ENCODE measurements at places on chromosomes 11 and 22. TPM values are rescaled to one million over a fixed set of nuclear protein-coding genes. Genes with fewer than 3 reads are reported as not detected.

The PKP3 gene
- total RNA-seq, result 109 TPM

DNA sequence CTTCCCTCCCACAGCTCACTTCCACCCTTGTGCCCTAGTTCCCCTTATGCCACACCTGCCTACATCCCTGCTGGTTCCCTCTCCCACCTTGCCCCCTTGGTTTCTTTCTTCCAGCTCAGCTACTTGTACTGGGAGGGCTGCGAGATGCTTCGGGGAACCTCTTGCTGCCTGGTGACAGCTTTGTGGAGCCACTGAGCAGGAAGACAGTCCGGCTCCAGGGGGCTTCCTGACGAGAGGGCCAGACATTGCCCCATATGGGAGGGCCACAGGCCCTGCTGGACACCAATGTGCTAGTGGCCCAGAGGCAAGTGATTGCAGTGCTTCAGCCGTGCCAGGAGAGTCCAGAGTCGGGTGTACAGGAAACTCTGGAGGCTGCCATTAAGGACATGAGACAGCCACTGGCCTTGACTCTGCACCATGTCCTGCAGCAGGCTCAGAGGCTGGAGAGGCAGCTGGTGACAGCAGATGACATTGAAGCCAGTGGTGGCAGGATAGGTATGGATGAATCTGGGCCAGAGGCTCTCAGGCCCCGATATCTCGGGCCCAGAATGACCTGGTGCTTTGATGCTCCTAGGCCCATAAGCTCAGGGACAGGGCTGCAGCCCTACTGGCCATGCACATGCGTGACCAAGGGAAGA is 54.3 kb downstream of the BTG4 start:
- H3K27me3 ChIP-seq, result no peaks in the 10 kb centered on the region
- H3K4me3 ChIP-seq, result no peak overlapping the region
- H3K4me1 ChIP-seq, result no peaks in the 10 kb centered on the region
- no peaks in the 10 kb centered on the region for H3K36me3 ChIP-seq
- DNase-seq, result no peak

DNA sequence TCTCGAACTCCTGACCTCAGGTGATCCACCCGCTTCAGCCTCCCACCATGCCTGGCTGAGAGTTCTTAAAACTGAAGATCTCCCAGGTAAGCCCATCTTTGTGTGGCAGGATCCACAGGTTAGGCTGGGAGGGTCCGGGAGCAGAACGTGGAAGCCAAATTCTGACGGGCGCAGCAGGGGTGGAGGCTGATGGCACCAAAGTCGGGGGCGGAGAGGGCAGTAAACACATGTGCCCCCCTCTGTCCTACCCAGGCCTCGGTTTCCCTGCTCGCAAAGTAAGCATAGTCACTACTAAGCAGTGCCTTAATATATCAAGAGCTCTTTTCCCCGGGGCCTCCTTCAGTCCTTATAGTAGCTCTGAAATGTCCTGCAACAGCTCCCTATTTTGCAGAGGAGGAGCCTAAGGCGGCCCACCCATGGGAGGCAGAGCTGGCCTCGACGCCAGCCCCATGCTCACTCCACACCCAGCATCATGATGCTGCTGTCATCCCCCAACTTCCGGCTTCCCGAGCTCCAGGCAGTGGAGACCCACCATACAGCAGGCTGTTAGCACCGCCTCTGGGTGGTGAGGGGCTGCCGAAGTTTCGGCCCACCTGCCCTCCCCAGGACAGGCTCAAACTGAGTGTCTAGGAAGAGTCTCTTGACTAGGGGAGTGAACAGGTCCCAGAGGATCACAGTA is 230.0 kb downstream of the CTTN start:
- no peak overlapping the region for H3K27ac ChIP-seq
- no peak overlapping the region for H3K4me3 ChIP-seq
- no peaks in the 10 kb centered on the region for H3K27me3 ChIP-seq
- no peaks in the 10 kb centered on the region for H3K36me3 ChIP-seq

GRCh38 chr22:19970479-19971275 is 29.1 kb upstream of the TXNRD2 start:
- H3K27ac ChIP-seq, result no peak overlapping the region
- H3K4me3 ChIP-seq, result no peak overlapping the region
- H3K27me3 ChIP-seq, result no peaks in the 10 kb centered on the region
- H3K36me3 ChIP-seq, result no peaks in the 10 kb centered on the region
- peak; percentile 63 for DNase-seq
- H3K4me1 ChIP-seq, result peaks cover 12% of the 10 kb centered on the region

The BTG4 gene
- total RNA-seq, result not detected

DNA sequence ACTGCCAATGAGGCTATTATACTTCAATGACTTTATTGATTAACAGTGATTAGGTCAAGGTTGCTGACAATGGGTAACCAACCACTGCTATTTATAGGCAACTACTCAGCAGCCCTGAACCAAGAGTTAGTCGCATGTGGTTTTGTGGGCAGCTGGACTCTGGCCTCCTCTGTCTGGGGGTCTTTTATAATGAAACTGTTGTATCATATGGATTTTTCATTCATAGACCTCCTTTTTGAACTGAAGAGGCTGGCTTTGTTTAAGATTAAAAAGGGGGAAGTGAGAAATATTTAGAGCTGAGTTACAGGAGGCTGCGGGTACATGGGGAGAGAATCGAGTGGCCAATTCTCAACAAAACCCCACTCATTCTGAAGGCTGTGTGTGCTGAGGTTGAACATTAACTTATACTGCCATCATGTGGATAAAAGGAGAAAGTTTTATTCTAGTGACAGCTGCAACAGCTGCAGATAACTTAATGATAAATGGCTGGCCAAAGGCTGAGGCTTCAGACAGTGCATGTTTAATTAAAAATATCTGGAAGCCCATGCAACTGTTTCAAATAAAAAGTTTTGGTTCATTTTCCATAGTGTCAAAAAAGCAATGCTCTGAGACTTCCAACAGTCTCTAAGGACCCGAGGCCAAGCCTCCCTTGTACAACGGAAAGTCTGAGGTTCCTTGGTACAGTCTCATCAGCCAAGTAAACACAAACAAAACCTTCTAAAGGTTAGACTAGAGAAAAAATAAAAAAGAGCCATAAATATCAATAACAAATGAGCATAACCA is 682.6 kb downstream of the KCNA4 start:
- peaks cover 4% of the 10 kb centered on the region for H3K27me3 ChIP-seq
- no peak overlapping the region for H3K4me3 ChIP-seq
- H3K27ac ChIP-seq, result no peak overlapping the region
- DNase-seq, result no peak
- H3K36me3 ChIP-seq, result no peaks in the 10 kb centered on the region

DNA sequence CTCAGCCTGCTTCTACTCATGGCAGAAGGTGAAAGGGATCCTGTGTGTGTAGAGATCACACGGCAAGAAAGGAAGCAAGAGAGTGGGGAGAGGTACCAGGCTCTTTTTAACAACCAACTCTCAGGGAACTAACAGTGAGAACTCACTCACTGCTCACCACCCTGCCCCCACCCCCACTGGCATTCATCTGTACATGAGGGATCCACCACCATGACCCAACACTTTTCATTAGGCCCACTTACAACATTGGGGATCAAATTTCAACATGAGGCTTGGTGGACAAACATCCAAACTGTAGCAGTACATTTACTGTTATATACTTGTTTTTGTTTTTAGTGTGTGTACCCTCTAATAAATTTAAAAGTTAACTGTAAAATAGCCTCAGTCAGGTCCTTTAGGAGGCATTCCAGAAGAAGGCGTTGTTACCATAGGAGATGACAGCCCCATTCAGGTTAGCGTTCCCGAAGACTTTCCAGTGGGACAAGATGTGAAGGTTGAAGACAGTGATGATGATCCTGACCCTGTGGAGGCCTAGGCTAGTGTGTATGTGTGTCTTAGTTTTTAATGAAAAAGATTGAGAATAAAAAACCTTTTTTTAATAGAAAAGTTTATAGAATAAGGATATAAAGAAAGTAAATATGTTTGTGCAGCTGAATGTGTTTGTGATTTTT is 11.3 kb downstream of the CUL5 start:
- 0 out of 2 replicates have a peak, but pooled peaks cover 5% of the 10 kb centered on the region for H3K4me1 ChIP-seq
- H3K27me3 ChIP-seq, result no peaks in the 10 kb centered on the region
- H3K4me3 ChIP-seq, result no peak overlapping the region
- DNase-seq, result no peak

- no peak overlapping the region for H3K4me3 ChIP-seq
- H3K27ac ChIP-seq, result no peak overlapping the region
- DNase-seq, result no peak
- no peaks in the 10 kb centered on the region for H3K4me1 ChIP-seq
- no peaks in the 10 kb centered on the region for H3K36me3 ChIP-seq
Measured at GRCh38 chr11:16286095-16286494, 70.3 kb downstream of the SOX6 start.

DNA sequence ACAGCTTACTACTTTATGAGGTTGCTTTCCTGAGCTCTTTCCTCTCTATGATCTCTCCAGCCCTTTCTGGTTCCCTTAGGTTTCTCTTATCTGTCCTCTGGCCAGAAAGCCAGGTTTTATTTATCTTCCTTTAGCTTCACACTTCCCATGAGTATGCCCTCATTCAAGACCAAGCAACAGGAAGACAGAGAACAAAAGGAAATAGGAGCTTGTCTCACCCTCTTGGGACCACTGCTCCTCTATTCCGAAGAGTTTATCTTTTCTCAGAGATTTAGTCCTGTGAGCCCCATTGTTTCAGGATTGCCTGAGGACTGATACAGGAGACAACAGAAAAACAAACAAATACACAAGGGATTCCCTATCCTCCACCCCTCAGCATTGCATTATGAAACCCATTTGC is 62.4 kb upstream of the CCDC179 start:
- no peak overlapping the region for H3K27ac ChIP-seq
- DNase-seq, result no peak
- H3K4me3 ChIP-seq, result no peak overlapping the region
- H3K4me1 ChIP-seq, result no peaks in the 10 kb centered on the region
- H3K27me3 ChIP-seq, result no peaks in the 10 kb centered on the region
- no peaks in the 10 kb centered on the region for H3K36me3 ChIP-seq

The SLC25A18 gene
- total RNA-seq, result 0.57 TPM

The ZP1 gene
- not detected for total RNA-seq

DNA sequence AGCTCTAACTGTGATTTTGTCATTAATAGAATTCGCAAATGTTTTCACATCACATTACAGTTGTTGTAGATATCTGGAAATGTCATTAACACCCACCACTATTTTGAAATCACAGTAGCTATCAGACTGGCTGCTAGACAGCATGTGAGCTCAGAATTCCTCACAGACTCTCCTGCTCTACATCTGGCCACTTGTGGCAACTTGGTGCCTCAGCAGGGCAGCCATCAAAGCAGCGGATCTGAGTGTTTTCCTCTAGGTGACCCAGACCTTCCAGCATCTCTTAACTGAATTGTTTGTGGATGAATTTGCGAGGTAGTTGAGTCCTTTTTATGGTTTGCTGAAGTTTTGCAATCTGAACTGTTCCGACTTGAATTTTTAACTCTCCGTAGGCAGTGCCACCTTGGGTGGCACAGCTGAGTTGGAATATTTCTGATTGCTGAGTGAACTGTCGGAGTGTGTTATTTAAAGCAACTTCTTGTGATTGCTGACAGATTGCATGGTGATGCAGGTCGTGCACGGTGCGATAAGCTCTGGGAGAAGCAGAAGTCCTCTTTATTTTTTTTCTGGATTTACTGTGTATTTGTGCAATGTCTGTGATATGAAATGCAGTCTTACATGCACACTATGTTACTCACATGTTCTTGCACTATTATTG is 114.0 kb upstream of the PLET1 start:
- no peaks in the 10 kb centered on the region for H3K36me3 ChIP-seq
- no peak for DNase-seq
- no peak overlapping the region for H3K4me3 ChIP-seq
- peaks cover 7% of the 10 kb centered on the region for H3K27me3 ChIP-seq
- H3K27ac ChIP-seq, result no peak overlapping the region
- no peaks in the 10 kb centered on the region for H3K4me1 ChIP-seq

The BET1L gene
- total RNA-seq, result 60.6 TPM

GRCh38 chr11:12053606-12054361 is 45.4 kb upstream of the DKK3 start:
- H3K27ac ChIP-seq, result no peak overlapping the region
- no peaks in the 10 kb centered on the region for H3K27me3 ChIP-seq
- no peak overlapping the region for H3K4me3 ChIP-seq
- peaks cover 9% of the 10 kb centered on the region for H3K4me1 ChIP-seq
- H3K36me3 ChIP-seq, result no peaks in the 10 kb centered on the region

The SULT4A1 gene
- total RNA-seq, result 3.2 TPM

The HORMAD2 gene
- not detected for total RNA-seq

DNA sequence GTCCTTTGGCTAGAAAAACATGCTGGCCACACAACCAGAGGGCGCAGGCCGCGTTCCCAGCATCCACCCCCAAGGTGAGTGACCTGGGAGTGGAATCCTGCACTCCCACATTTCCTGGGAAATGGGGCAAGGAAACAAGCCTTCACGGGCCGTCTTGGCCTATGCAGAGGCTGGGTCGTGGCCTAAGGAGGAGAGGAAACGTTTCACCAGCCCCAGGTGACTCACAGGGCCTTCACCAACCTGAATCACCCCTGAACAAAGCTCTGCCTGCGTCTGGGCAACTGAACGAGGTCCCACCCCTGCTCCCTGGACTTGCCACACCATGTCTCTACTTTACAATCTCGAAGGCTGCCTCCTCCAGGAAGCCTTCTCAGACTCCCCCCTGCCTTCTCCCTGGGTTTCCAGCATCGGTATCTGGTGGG is 13.2 kb downstream of the MYH9 start:
- H3K4me3 ChIP-seq, result peak overlapping the region; percentile 1
- H3K36me3 ChIP-seq, result peaks cover 37% of the 10 kb centered on the region
- peak; percentile 86 for DNase-seq
- no peaks in the 10 kb centered on the region for H3K27me3 ChIP-seq
- peaks cover 94% of the 10 kb centered on the region for H3K4me1 ChIP-seq
- H3K27ac ChIP-seq, result peak overlapping the region; percentile 78

GRCh38 chr11:65260756-65261590 is 789 bp upstream of the POLA2 start:
- peak overlapping the region; percentile 48 for H3K27ac ChIP-seq
- peaks cover 15% of the 10 kb centered on the region for H3K4me1 ChIP-seq
- no peak for DNase-seq
- no peaks in the 10 kb centered on the region for H3K27me3 ChIP-seq

The KIF18A gene
- total RNA-seq, result 31.1 TPM

The PKNOX2 gene
- not detected for total RNA-seq

- no peak overlapping the region for H3K27ac ChIP-seq
- no peaks in the 10 kb centered on the region for H3K27me3 ChIP-seq
- no peak for DNase-seq
- H3K4me1 ChIP-seq, result peaks cover 25% of the 10 kb centered on the region
- H3K36me3 ChIP-seq, result no peaks in the 10 kb centered on the region
- H3K4me3 ChIP-seq, result no peak overlapping the region
Measured at GRCh38 chr11:66340596-66341501, 4.1 kb downstream of the BRMS1 start.

The MAJIN gene
- 7.1 TPM for total RNA-seq

GRCh38 chr11:2549491-2549875 is 104.7 kb downstream of the KCNQ1 start:
- no peak overlapping the region for H3K27ac ChIP-seq
- no peak overlapping the region for H3K4me3 ChIP-seq
- DNase-seq, result no peak
- no peaks in the 10 kb centered on the region for H3K4me1 ChIP-seq

The ANKRD49 gene
- total RNA-seq, result 12.7 TPM

- no peak for DNase-seq
- H3K27ac ChIP-seq, result no peak overlapping the region
- H3K4me1 ChIP-seq, result no peaks in the 10 kb centered on the region
- H3K36me3 ChIP-seq, result no peaks in the 10 kb centered on the region
- H3K27me3 ChIP-seq, result peaks cover 37% of the 10 kb centered on the region
Measured at GRCh38 chr11:76249195-76249741, 43.0 kb upstream of the WNT11 start.

GRCh38 chr22:20783844-20784723 is 10.2 kb downstream of the SERPIND1 start:
- no peaks in the 10 kb centered on the region for H3K27me3 ChIP-seq
- peaks cover 30% of the 10 kb centered on the region for H3K4me1 ChIP-seq
- no peak overlapping the region for H3K27ac ChIP-seq
- no peaks in the 10 kb centered on the region for H3K36me3 ChIP-seq
- DNase-seq, result peak; percentile 23
